ENCODE measurements at places on chromosomes 6 and 20.
A peak's percentile ranks its signal among the peaks of the same experiment; 100 is the strongest.

GRCh38 chr6:57224769-57225515, 2.8 kb upstream of the RAB23 start:
- no peak for DNase-seq

DNA sequence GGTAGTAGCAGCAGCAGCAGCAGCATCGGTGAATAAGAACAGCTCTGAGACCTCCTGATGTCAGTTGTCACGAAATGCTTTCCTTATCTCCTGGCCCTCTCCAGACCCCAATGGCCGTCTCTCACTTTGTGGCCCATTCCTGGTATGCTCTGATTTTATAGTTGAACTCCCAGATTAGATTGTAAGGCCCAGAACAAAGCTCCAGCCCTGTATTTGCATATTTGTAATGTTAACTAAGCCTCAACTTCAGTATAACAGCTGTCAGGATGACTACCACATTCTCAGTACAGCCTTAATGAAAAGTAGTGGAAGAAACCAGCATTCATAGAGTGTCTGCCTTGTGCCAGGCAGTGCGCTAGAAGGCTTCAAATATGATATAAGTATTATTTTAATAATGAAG, 180.9 kb downstream of the SASH1 start:
- no peak for DNase-seq

- DNase-seq = no peak
These were observed 379.1 kb downstream of the TENT5A start for GRCh38 chr6:81373414-81373813.

GRCh38 chr20:37276494-37277252, 12.8 kb upstream of the MANBAL start:
- peak; percentile 87 for DNase-seq

GRCh38 chr6:44415449-44415848, 27.9 kb downstream of the CDC5L start:
- no peak for DNase-seq

DNA sequence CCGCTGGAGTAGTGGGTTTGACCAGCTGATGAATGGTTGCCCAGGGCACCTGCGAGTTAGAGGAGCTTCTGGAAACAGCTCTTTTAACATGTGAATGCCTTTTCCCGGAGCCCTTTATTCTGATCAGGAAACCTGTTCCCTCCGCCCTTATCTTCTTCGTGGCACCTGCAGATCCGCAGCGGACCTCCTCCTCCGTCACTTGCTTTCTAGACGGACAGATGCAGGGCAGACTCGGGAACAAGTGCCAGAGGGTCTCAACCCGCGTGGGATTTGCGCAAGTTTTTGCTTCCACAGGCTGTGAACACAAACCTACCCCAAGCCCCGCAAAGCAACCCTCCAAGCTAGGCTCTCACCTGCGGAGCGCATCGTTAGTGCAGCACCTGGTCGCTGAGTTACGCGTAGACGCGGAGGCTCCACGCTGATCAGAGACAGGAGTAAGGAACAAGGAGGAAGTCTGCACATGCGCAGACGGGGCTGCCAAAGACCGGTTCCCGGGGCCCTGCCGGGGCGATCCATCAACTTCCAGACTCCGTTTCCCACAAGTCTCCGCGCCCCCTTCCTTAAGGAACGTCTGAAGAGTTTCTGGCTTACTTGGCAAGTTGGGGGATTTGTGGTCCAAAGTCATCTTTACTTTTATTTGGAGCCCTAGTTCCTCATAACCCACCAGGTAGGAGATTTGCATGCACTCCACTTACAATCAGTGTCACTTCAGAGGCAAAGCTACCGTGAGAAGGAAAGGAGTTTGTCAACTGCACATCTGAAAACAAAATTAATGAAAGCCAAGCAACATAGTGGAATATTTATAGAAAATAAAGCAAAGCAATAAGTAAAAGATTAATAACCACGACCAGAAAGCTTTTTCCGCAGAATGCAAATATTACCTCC, 52.7 kb upstream of the ELMO2 start:
- DNase-seq = no peak

DNA sequence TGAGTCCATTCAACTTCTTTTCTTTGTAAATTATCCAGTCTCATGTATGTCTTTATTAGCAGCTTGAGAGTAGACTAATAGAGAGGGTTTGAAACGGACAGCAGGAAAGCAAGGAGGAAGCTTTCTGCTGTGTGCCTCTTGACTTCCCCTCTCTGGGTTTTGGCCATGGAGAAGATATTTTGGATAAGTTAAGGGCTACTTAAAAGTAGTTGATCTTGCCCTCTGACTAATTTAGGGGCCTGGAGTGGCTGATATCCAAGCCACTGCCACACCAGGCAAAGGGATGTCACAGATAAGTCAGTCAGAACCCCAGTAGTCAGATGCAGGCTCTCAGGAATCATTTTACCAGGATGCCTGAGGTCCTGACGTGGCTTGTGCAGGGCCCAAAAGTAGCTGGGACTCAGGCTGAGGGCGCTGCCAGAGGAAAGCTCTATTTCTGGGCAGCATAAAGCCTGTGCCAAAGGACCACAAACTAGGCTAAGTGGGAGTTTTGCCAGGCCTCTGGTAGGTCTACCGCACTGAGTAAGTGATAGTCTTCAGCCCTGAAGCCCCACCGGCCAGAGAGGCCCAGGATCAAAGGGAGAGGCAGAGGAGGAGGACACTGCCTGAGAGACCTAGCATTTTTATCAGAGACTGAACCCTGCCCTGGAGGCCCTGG, 41.6 kb upstream of the IYD start:
- no peak for DNase-seq

- no peak for DNase-seq
These were observed 11.7 kb upstream of the FRK start for GRCh38 chr6:116072368-116072767.

- DNase-seq = peak; percentile 6
These were observed 452.1 kb upstream of the PLCB4 start for GRCh38 chr20:8616792-8617191.

DNA sequence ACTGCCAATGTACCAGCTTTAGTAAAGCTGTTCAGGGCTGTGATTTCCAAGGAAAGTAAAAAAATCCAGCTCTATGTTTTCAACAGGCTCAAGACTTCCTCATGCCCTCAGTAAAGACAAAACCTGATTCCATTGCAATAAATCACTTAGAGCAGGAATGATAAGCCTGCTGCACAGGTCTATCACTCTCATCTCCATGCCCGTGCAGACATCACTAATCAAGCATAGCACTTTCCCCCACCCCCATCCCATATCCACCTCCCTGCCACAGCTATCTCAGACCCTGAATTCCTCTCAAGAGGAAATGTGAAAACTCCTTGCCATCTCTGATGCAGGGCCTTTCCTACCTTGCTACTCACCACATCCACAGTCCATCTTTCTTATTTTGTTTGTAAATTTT, 554.9 kb downstream of the MAFB start:
- no peak for DNase-seq

- no peak for DNase-seq
These were observed 186.1 kb downstream of the JARID2 start for GRCh38 chr6:15431762-15432483.

DNA sequence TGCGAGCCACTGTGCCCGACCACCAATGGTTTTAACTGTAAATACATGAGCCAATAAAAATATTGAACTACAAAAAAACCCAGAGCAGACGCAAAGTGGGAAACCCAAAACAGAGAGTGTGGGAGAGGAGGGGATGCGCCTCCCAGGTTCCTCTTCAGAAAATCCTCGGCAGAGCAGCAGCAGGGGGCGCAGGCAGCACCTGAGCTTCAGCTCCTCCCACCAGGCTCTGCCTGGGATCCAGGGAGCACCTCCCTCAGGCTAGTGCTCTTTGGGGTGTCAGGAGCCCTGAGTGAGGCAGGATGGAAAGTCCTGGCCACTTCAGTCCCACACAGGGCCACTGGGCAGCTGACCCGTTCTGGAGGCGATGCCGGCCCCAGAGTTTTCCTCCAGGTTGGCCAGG, 536.9 kb upstream of the CDH4 start:
- DNase-seq = no peak

- peak; percentile 70 for DNase-seq
These were observed 12.8 kb downstream of the SNX14 start for GRCh38 chr6:85580878-85581267.

DNA sequence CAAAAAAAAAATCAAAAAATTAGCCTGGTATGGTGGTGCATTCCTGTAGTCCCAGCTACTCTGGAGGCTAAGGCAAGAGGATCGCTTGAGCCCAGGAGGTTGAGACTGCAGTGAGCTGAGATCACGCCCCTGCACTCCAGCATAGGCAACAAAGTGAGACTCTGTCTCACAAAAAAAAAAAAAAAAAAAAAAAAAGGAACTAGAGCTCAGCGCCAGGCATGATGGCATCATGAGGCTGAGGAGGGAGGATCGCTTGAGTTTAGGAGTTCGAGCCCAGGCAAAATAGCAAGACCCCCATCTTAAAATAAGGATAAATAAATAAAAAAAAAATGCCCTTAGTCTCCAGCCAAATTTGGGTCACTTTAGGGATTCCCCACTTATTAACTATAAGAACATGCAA, 40.4 kb upstream of the PIM1 start:
- DNase-seq = no peak

DNA sequence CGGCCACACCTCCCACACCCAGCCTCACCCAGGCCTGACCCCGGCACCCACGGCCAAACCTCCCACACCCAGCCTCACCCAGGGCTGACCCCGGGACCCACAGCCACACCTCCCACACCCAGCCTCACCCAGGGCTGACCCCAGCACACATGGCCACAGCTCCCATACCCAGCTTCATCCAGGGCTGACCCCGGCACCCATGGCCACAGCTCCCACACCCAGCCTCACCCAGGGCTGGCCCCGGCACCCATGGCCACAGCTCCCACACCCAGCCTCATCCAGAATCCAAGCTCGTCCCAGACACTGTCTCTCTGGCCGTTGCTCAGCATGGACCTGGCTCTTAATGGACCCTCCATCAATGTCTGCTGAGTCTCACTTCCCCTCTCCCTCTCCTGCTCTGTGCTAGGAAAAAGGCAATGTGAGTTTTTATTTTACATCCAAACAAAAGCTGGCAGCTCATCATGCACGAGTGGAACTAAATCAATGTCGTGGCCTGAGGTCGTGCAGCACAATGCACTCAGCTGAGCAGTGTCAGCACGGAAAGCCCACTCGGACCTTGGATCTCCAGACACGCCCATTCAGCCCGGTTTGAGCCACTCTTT, 36.1 kb downstream of the NINL start:
- no peak for DNase-seq

DNA sequence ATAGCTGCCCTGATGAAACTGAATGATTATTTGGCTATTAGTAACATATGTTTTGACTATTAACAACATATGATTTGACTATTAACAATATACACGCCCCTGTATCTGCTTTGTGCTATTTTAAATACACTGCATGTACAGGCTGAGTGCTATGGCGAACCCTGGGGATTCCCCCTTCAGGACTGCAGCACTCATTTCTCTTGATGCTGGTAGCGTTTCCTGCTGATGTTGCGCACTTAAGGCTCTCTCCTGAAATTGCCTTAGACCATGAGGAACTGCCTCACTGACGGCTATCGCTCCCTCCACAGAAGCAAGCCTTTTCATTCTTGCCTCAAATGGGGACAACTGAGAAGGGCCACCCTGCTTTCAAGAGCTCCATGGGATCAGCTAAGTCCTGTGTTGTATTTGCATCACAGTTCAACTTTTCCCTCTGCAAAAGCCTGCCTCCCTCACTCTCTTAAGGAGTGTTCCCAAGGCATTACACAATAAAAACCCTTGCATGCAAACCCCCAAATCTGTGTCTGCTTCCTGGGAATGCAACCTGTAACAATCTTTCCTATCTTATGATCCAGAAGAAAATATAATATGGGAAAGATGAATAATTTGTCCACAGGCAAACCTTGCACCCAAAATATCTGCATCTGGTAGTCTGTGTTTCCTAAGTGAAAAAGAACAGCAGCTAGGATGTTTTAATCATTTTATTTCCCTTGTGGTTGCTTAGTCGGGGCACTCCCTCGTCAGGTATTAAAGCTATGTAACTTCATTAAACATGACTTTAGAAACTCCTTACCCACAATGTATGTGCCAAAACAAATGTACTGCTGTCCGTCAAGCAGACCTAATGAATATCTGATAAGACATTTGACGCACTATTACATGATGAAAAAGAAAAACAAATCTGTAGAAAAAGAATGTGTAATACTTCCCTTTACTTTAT, 456.4 kb downstream of the COL12A1 start:
- DNase-seq = peak; percentile 60

DNA sequence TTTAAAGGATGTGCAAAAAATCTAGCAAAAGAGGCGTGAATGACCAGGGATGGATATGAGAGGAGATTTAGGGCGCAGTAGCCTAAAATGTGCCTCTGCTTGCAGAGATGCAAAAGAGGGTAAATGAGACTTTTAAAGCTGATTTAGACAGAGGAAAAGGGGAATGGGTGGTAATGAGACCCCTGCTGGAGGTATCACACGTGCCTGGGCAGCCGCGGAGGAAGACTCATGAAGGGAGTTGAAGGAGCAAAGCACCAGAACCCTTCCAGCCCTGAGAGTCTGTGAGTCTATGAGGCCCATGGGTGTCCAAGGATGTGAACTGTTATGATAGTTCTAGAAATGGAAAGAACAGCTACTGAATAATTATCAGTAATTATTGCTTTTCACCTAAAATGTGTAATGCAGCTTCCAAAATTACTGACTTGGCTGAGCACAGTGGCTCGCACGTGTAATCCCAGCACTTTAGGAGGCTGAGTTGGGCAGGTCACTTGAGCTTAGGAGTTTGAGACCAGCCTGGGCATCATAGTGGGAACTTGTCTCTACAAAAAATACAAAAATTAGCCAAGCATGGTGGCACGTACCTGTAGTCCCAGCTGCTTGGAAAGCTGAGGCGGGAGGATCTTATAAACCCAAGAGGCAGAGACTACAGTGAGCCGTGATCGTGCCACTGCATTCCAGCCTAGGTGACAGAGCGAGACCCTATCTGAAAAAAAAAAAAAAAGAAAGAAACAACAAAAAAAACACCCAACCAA, 38.2 kb upstream of the TIAM2 start:
- no peak for DNase-seq

GRCh38 chr6:167678102-167679101, 148.3 kb upstream of the AFDN start:
- peak; percentile 8 for DNase-seq

GRCh38 chr6:47733879-47734558, 35.6 kb downstream of the ADGRF4 start:
- no peak for DNase-seq

DNA sequence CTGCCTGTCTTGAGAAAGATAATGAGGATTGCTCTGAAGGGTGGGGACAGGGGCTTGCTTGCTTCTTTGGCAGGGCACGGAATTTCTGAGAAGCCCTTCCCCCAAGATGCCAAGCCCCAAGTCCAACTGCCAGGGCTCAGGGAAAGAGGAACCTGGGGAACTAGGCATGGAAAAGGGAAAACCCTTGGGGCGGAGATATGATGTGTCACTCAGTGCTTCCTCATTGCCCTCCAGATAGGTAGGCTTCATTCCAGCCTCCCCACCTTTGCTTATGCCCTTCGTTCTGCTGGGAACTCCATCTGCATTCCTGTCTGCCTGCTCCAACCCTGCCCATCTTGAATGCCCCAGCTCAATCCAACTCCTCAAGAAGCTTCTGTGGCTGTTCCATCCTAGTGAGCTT, 61.2 kb downstream of the VEGFA start:
- DNase-seq = no peak

DNA sequence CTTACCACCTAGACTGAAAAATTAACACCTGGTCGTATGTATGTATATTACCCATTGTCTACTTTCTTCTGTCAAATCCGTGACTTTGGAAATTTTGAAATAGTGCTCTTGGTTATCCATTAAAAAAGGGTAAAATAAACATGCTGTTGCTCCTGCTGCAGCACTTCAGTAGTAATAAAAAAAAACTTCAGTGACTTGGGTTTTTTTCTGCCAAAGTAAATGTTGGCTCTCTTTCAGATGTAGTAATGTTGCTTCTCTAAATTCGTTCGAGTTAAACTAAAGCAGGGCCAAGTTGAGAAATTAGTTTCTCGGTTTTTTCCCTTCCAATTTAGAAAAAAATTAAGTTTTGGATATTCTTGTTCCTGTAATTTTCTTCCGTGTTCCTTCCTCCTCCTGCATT, 34.2 kb downstream of the JARID2 start:
- DNase-seq = peak; percentile 72

Measured in astrocyte of the spinal cord (primary cell).